ENCODE measurements at places on chromosomes 6 and 20.

DNA sequence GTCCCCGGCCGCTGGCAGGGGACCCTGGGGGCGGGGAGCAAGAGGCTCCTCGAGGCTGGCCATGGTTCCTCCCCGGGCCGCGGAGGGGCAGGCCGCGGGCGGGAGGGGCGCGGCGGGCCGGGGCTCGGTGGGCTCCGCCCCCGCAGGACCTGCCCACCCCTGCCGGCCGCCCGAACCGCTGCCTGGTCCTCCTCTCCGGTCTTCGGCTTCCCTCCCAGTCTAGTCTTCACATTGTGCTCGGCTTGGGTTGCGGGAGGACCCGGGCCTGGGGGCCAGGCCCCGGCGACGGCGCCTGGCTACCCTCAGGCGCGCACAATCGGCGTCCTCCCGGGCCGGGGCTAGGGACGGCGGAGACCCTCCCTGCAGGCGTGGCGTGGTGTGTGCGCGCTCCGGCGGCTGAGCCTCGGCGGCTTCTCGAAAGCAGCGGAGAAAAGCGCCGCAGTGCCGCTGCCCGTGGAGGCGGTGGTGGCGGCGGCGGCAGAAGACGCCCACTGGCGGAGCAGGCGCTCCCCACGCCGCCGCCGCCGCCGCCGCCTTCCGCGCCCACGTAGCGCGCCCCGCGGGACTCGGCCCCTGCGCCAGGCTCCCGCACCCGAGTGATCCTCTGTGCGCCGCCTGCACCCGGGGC is at the start of gene PDE10A:
PDE10A (minus strand) TSS at position 493 of the 628 bp plus-strand sequence; CDS start at position 63, 430 bp downstream.
- peak; percentile 53 for DNase-seq

GRCh38 chr6:100774681-100775080 is 106.4 kb downstream of the ASCC3 start:
- DNase-seq: no peak

DNA sequence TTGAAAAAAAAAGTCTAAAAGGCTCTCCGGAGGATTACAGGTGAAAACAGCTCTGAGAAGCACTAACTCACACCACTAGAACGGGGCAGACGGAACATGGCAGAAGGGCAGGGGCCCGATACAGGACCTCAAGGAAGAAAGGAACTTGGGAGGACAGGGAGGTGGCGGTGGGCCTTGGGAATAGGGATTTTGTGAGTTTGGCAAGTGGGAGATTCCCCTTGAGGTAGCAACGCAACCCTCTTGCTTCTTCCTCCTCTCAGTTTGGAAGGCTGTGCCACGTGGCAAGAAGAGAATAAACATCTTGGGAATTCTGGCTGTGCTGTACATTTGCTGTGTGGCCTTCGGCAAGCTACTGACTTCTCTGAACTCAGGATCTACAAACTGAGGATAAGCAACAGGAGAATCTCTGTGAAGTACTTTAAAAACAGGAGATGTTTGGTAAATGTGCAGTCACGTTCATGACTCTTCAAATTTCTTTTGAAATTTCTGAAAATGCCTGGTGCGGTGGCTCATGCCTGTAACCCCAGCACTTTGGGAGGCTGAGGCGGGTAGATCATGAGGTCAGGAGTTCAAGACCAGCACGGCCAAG is 220.8 kb downstream of the BCAS1 start:
- DNase-seq: no peak

GRCh38 chr6:118260833-118261232 is 287.3 kb upstream of the PLN start:
- no peak for DNase-seq

- no peak for DNase-seq
Observed at GRCh38 chr20:63749597-63750508, 10.3 kb downstream of the SLC2A4RG start.

- no peak for DNase-seq
Observed at GRCh38 chr6:154950979-154951344, 44.2 kb upstream of the TIAM2 start.

DNA sequence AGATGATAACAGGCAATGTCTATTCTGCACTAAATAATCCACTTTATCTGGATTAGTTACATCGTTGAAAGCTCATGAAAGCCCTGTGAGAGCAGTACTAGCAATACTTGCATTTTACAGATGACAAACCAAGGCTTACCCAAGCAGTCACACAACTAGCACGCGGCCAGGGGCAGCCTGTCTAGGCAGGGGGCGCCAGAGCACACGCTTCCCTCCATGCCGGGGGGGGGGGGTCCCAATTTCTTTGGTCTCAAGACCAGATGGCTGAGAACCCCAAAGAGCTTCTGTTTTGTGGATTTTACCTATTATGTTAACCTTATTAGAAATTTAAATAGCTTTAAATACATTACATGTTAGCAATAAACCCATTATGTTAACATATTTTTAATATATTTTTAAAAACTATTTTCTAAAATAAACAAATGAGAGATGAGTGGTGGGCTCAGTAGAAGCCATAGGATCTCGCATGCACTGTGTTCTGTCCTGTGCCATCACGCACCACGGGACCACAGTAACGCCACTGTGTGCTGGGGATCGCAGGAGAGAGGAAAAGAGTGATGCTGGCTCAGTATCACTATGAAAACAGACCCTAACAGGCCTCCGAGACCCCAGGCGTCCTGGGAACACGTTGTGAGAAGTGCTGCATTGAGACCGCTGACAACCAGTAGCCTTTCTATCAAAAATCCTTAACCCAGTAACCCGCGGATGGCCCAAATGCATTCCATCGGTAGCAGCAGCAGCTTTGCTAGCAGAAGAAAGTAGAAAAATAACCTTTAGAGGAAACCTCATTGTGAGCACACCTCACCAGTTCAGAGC is 5.3 kb upstream of the PRR18 start:
- DNase-seq: no peak

DNA sequence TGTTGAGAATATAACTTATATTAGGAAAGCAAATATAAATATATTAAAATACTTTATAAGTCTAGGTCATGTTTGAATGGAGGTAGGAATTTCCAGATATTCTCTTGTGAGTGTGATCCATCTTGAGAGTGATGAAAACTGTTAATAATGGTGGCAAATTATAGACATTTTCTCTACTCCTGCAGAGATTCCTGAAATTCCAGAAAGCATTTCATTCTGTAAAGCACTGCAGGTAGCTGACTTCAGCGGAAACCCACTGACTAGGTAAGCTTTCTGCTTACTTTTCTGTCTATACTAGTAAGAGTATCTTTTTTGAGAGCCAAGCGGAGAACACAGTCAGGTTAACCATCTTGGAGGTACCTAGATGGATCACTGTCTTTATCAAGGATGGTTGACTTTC is 84.0 kb downstream of the LRRC1 start:
- DNase-seq: no peak

- DNase-seq: no peak
Observed at GRCh38 chr6:148311966-148312669, 30.5 kb upstream of the SASH1 start.

GRCh38 chr6:52579006-52579660 is 2.3 kb upstream of the TRAM2 start:
- DNase-seq: peak; percentile 33

GRCh38 chr6:34275128-34275804 is 26.5 kb upstream of the SMIM29 start:
- no peak for DNase-seq

- DNase-seq: no peak
Observed at GRCh38 chr6:104183816-104184435, 675.8 kb downstream of the HACE1 start.

GRCh38 chr6:7846966-7847818 is 63.4 kb downstream of the TXNDC5 start:
- DNase-seq: no peak

DNA sequence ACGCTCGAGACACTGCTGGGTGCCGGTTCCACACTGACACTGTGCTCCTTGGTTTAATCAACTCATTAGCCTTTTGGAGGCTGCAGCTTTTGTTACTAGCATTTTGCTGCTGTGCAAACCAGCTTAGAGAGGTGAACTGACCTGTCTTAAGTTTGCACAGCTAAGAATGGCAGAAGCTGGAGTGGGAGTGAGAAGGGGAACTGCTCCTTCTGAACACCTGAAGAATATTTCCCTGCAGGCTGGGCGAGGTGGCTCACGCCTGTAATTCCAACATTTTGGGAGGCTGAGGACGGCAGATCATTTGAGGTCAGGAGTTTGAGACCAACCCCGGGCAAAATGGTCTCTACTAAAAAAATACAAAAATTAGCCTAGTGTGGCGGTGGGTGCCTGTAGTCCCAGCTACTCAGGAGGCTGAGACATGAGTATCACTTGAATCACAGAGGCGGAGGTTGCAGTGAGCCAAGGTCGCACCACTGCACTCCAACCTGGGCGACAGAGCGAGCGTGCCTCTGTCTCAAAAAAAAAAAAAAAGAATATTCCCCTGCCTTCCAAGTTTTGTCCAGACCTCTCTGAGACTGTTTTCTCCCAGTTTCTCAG is 5.0 kb downstream of the CEBPB start:
- DNase-seq: no peak

- peak; percentile 58 for DNase-seq
Observed at GRCh38 chr6:119077643-119078375, 655 bp downstream of the FAM184A start.

GRCh38 chr20:17712708-17713107 is 12.9 kb downstream of the BANF2 start:
- DNase-seq: no peak

GRCh38 chr6:39338397-39338796 is 15.9 kb upstream of the KCNK16 start:
- DNase-seq: no peak

- no peak for DNase-seq
Observed at GRCh38 chr20:38514947-38515346, 42.3 kb downstream of the RALGAPB start.

- peak; percentile 46 for DNase-seq
Observed at GRCh38 chr6:163860287-163861081, 446.0 kb downstream of the QKI start.

- DNase-seq: no peak
Observed at GRCh38 chr6:110298916-110299315, 59.2 kb downstream of the METTL24 start.

DNA sequence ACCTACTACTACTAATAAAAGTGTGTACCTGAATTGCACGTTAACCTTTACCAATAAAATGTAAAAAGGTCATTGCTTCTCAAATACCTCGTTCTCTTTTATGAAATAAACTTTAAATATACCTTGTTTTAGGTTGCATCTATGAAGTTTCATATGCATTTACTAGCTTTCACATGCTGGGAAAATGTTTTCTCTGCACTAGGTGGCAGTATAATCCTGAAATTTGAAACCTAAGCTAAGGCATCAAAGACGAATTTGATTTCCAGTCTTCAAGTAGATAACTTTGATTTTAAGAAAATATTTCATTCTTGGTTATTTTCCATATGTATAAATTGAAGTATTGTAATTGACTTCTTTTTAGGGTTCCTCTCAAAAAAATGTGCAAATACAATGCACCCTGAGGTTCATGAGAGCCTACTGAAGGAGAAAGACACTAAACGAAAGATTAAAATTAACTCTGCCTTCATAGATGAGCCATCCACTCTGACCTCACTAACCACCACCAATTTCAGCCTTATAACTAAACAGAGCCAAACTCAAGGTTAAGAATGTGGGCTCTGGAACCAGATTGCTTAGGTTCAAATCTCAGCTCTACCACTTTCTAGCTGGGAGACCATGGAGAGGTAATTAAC is 7.3 kb upstream of the COL9A1 start:
- DNase-seq: no peak

DNA sequence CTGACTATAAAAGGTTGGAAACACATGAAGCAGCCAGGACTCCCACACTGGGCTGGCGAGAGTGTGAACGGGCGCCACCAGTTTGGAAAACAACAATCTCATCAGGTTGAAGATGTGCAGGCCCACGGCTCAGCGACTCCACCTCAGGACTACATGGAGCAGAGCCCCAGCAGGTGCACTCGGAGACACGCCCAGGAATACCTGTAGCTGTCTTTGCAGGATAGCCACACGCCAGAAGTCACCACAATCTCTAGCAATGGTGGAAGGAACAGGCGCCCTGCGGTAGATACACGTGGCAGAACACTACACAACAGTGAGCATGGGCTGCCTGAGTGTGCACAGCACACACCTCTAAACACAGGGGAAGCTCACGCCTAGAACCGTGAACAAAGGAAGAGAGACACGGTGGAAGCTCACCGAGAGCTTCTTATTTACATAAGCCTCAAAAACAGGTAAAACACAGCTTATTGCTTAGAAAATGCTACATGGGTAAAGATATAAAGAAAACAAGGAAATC is 28.7 kb upstream of the RPS6KA2 start:
- no peak for DNase-seq

DNA sequence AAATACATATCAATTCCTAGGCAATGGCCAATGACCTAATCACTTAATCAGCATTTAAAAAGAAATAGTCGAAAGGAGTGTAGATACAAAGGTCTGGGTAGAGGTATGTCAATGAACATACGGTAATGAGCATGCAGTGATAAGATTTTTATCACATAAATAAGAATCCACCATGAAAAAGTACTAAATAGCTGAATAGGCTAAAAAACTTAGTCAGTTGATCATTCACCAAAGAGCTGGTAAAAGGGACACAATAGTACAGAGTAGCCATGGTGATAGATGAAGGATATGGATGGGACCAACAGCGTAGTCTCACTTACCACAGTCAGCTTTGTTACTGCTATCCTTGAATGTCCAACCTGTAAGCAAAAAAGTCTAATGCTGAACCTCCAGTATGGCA is 1018.6 kb upstream of the EYS start:
- no peak for DNase-seq

- no peak for DNase-seq
Observed at GRCh38 chr6:119122336-119122735, 43.9 kb upstream of the FAM184A start.

DNA sequence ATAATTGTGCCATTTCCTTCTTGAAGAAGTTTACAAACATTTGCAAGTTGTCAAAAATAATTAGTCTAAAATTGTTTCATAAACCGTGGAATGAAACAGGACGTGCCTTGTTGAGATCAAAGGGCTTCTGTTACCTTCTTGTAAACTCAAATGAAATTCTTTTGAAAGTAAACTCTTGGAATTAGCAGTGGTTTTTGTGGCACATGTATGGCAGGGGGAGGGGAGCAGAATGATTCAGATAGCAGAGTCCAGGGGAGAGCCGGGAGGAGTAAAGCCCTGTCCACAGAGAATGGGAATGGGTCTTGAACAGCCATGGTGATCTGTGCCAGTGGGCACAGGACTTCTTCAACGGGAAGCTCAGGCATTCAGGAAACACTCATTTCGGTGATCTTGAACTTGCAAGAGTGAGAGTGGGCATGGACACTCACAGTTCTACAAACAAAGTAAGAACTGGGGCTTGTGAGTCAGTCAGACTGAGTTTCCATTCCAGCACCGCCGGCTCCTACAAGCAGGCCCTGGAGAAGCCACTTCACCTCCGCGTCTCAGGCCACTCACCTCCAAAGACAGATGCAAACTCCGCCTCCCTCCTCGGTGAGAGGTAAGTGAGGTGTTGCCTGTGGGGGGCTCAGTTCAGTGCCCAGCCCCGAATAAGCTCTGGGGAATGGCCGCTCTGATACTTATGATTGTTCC is 143.1 kb downstream of the CDH26 start:
- no peak for DNase-seq

All from Caco-2 (cell line).